Fibroblast of skin of back (primary cell): ENCODE measurements at places on chromosomes 7 and 10.
A peak's percentile ranks its signal among the peaks of the same experiment; 100 is the strongest.

GRCh38 chr10:3196958-3197347, 24.4 kb upstream of the PITRM1 start:
- DNase-seq = no peak

GRCh38 chr7:134995239-134996096, 9.2 kb downstream of the AGBL3 start:
- no peak for DNase-seq

- no peak for DNase-seq
These were observed 125.7 kb upstream of the NEBL start for GRCh38 chr10:21022821-21023220.

DNA sequence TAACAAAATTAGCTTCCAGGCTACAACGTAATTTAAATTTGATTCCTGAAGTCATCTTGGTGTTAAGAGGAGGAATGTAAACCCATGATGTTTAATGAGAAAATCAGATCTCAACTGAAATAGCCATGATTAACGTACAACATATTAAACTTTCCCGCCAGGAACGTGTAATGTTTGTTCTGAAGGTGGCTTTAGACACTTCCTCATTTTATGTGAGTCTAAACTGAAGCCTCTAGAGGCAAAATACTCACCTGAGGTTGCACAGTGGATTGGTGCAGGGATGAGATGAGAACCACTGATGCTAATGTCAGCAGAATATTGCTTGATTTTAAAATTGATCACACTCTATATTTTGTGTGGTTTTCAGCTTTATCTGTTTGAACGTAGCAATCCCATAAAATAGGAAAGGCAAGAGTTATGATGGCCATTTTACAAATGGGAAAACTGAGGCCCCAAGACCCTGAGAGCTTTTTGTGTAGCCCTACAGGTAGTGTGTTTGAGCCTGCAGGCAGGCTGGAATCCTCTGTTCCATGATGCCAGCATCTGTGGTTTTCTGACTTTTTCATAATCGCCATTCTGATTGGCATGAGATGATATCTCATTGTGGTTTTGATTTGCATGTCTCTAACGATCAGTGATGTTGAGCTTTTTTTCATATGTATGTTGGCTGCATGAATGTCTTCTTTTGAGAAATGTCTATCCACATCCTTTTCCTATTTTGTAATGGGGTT, 243.7 kb upstream of the BMPER start:
- DNase-seq = no peak

DNA sequence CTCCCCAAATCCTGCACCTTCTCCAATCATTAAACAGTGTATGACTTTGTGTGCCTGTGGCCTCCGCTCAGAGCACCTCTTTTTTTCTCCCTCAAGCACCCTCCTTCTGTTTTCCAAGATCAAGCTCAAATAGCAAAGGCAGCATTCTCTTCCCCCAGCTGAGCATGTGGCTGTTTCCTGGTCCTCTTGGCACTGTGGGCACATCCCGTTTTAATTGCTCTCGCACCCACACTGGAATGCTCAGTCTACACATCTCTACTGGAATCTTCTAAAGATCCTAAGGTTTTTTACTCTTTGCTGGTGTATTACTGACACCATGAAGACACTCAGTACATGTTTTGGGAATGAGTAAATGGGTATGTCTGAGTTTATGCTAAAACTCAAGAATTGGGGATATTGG, 107.4 kb downstream of the WDFY4 start:
- no peak for DNase-seq

DNA sequence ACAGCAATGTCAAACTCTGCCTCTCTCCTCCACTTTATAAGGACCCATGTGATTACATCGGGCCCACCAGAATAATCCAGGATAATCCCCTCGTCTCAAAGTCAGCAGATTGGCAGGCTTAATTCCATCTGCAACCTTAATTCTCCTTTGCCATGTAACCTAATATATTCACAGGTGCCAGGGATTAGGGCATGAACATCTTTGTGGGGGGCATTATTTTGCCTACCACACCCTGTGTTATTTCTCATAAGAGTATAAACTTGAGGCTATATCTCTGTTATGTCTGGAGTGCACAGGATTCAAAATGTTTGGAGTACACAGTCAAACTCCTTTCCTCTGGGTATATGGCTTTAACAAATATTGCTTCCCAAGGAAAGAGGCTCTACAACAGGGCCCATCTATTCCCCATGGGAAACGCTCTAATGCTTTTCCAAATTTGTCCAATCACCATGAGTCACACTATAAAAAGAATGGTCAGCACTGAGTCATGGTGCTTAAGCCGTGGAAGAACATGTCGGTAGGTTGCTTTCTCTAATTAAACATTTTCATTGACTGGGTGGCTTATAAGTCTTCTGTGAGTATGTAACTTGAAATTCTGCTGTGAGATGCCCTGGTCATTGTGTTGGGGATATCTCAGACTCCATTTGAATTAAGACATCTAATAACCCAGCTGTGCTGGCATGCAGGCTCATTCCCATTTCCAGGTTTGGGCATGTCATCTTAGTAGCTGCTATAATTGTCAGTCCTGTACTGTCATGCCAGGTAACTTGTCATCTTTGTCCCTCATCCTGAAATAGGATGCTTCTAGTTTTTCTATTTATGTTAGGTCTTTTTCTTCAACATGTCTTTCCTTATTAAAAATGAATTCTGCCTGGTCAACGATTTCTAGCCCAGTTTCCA, 11.5 kb upstream of the AKR1B10 start:
- DNase-seq = peak; percentile 96

DNA sequence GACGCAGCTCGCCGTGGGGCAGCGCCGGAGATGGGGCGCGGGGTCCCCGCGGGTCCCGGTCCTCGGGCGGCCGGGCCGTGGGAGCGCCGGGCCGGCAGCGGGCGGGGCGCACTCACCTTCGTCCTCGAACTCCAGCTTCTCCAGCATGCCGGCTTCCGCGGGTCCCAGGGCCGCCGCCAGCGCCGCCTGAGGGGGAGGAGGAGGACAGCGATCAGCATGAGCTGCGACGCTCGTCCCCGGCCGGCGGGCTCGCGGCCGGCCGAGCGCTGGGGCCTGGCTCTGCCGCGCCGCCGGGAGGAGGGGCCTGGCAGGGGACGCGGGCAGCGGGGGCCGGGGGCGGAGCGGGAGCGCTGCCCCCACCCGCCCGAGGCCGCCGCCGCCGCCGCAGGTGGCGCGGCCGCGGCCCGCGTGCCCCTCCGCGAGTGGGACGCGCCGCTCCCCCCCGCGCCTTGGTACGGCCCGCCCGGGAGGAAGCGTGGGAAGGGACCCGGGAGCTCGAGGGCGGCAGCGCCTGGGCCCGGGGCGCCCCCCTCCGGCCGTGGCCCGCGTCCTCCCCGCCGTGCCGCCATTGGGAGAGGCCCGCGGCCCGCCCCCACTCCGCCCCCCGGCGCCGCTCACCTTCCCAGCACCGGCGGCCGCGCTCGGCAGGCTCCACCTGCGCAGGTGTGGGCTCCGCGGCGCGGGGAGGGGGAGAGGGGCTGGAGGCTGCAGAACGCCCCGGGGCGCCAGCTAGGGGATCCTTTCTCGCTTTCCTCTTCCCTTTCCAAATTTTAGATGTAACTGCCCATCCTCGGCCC, 112.5 kb upstream of the RHEB start:
- peak; percentile 84 for DNase-seq

GRCh38 chr7:326273-326672, 36.3 kb downstream of the FOXL3 start:
- DNase-seq = no peak

- no peak for DNase-seq
These were observed 41.4 kb downstream of the CAMK1D start for GRCh38 chr10:12390733-12391132.

- no peak for DNase-seq
These were observed 27.3 kb upstream of the MACC1 start for GRCh38 chr7:20244334-20245120.

DNA sequence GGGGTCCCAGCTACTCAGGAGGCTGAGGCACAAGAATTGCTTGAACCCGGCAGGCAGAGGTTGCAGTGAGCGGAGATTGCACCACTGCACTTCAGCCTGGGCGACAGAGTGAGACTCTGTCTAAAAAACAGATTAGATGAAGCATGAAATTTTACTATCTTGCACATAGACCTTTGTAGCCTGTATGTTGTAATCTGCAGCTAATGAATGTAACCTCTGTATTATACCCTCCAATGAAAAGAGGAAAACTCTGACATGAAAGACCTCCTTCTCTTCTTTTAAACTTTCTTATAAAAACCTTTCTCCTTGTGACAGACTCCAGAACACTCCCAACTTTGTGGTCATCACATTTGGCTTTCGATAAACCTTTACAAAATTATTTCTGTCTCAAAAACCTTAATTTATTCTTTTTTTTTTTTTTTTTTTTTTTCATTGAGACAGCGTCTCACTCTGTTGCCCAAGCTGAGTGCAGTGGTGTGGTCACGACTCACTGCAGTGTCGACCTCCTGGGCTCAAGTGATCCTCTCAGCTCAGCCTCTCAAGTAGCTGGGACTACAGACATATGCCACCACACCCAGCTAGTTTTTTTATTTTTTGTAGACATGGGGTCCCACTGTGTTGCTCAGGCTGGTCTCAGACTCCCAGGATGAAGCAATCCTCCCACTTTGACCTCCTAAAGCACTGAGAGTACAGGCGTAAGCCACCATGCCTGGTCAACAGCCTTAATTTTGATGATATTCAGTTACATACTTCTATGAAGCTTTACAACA, 97.4 kb downstream of the SVOPL start:
- DNase-seq = no peak

GRCh38 chr10:118669020-118669791, 73.8 kb upstream of the PRLHR start:
- DNase-seq = peak; percentile 73

DNA sequence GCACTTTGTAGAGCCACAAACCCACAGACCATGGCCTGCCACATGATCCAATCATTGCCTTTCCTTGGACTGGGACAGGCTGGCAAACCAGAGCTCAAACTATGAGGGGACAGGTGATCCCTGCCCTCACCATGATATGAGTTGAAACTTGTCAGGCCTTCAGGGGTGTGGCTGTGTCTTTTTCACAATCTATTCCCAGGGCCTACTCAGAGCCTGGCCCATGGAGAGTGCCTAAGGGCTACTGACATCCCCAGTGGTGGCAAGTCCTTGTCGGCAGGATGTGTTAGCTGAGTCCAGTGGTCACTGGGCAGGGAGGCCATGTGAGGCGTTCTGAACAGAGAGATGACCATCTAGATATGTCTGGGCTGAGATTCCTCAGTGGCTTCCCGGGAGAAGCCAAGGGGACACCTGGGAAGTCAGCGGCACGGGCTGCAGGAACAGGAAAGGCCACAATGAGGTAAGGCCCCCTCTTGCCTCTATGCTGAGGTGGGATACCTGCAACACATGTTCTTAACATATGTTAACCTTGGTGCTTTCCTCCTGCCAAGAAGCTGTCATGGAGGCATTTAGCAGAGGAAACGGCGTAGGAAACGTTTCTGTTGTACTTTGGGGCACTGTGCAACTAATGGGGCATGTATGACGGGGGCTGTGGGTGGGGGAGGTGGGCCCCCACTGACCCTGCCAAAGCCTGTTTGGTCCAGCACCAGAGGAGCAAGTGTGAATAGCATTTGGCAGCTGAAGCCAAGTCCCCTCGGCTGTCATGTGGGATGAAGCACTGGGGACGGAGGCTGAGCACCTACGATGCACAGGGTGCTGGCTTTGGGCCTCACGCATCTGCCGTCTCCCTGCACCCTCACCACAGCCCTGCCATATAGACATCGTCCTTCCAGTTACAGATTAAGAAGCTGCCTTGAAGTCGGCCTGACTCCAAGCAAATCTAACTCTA, 384.0 kb downstream of the RPS24 start:
- no peak for DNase-seq

- DNase-seq = peak; percentile 13
These were observed 27.8 kb downstream of the DENND10 start for GRCh38 chr10:119131512-119132240.

- DNase-seq = peak; percentile 35
These were observed 17.5 kb upstream of the TEX36 start for GRCh38 chr10:125700355-125700911.

GRCh38 chr7:91784469-91784868, 96.0 kb downstream of the MTERF1 start:
- peak; percentile 77 for DNase-seq

DNA sequence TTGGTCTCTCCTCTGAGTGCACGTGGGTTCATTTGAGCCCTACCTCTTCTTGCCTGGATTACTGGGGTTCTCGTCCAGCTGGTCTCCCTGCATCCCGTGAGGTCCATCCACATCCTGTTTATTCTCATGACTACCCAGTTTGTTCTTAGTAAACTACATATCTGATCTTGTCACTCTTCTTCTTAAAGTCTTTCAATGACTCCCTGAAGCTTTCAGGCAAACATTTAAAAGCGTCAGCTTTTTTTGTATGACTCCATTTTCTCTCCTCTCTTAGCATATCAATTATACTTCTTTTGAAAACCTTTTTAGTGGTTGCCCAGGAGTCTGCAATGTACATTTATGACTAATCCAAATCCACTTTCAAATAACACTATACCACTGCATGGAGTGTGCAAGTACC, 7.5 kb downstream of the SFXN2 start:
- no peak for DNase-seq

- DNase-seq = no peak
These were observed 364.6 kb downstream of the PAXIP1 start for GRCh38 chr7:154638286-154638685.

DNA sequence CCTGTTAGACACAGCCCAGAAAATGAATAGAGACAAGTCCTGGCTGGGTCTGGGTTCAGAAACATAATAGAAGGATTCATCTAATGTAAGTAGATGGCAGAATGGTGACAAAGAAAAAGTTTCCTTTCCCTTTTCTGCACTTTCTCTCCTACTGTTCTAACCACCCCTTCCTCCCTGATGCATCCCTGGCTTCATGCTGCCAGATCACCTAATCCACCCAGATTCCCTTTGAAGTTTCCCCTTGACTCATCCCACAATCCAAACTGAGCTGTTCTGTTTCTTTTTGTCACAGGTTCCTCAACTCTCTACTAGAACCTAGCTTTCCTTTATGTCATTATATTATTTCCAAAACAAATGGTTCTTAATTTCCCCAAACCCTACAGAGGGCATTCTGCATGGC, 1.1 kb upstream of the MACC1 start:
- no peak for DNase-seq

DNA sequence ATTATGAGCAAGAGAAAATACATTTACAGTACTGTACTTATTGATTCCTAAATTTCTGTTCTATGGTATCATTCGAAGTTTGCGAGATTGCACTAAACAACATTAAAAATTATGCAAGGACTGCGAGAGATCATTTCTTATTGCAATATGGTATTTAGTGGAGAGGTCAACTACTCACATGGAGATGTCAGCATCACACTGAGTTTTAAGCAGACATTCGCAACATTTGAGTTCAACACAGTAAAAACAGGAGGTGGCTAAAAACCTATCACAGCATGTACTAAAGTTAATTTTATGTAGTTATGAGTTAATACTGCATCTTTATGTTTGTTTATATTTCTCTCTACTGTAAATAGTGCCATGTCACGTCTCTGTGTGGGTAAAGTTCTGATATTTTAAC, 53.5 kb downstream of the JMJD1C start:
- no peak for DNase-seq

- no peak for DNase-seq
These were observed 860 bp upstream of the WDR86 start for GRCh38 chr7:151410405-151411390.
